PC-9 (cell line): ENCODE measurements at places on chromosomes 3 and 15. TPM values are rescaled to one million over a fixed set of nuclear protein-coding genes. Genes with fewer than 3 reads are reported as not detected.

Gene GHRL
- total RNA-seq = 0.48 TPM in 1 of 2 replicates, not detected in the other

Gene GPR176
- 4.2 and 4.7 TPM in 2 replicates for total RNA-seq

Gene TMEM212
- not detected in 2 replicates for total RNA-seq

Gene CCDC14
- total RNA-seq = 36.5 and 50.6 TPM in 2 replicates

Gene CNTN6
- not detected in 2 replicates for total RNA-seq

Gene DUOX2
- total RNA-seq = 0.10 TPM in 1 of 2 replicates, not detected in the other

Gene CSTA
- 16.8 and 18.0 TPM in 2 replicates for total RNA-seq

Gene GOLGA8J
- total RNA-seq = not detected in 2 replicates

Gene TRAT1
- total RNA-seq = not detected in 2 replicates

DNA sequence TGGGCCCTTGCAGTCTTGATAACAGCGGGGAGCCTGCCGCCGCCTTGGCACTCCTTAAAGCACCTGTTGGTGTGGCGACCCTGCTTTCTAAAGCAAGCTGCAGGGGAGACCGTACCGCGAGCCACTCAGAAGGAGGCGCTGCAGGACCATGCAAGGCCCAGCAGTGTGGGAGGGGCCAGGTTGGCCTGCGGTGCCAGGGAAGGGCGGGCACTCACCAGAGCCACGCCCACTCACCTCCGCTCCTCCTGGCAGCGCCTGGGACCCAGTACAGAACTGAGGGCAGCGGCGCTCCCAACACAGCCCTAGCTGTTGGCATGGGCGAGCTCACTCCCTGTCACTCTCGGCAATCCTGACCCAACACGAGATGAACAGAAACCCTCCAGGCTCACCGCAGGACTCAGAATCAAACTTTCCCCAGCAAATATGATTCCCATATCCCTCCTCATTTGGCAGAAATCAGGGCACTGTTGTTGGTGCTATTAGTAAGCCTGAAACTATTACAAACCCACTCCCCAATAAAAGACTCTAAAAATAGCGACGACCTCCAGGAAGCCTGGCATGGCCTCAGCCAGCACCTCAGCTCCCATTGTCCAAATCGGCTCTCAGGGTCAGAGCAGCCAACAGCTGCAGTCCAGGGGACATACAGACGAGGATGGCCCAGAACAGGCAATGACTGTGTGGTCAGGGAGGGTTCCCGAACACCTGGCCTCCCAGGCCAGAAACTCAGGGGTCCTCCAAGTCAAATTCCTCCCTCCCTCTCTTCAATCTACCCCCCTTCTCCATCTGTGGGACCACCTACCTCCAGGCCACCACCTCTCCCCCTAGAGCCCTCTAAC is 77.2 kb downstream of the TBC1D2B start:
- DNase-seq = peak; percentile 65

DNA sequence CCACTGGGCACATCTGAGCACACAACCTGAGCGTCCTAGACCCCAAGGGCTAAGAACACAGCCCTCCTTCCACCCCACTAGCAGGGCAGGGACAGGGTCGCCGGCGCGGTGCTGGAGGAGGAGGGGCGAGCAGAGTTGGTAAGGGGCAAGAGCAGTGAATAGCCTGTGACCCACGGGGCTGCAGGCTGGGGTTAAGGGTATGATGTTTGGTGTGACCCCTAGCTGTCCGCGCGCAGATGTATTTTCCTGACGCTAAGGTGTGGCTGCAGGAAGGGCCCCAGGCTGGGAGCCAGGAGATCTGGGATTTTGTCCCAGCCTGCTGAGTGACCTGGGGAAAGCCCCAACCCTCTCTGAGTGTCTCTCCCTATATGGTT is 1.3 kb upstream of the C15orf39 start:
- DNase-seq = no peak

DNA sequence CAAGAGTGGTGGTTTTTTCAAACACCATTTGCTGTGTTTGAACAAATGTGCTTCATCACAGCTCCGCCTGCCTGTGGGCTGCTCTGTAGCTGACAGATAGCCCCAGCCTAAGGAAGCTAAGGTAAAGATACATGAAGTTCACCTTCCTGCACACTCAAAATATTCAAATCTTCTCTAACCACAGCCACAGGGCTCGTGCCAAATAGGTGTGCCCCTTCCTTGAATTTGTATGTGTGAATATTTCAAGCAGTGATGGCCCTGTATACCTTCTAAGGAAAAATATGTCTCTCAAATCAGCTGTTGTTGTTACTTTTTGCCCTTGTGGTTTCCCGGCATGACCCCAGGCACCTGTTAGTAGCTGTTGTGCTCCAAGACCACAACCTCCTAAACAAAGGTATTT is 92.8 kb downstream of the CCNL1 start:
- no peak for DNase-seq

DNA sequence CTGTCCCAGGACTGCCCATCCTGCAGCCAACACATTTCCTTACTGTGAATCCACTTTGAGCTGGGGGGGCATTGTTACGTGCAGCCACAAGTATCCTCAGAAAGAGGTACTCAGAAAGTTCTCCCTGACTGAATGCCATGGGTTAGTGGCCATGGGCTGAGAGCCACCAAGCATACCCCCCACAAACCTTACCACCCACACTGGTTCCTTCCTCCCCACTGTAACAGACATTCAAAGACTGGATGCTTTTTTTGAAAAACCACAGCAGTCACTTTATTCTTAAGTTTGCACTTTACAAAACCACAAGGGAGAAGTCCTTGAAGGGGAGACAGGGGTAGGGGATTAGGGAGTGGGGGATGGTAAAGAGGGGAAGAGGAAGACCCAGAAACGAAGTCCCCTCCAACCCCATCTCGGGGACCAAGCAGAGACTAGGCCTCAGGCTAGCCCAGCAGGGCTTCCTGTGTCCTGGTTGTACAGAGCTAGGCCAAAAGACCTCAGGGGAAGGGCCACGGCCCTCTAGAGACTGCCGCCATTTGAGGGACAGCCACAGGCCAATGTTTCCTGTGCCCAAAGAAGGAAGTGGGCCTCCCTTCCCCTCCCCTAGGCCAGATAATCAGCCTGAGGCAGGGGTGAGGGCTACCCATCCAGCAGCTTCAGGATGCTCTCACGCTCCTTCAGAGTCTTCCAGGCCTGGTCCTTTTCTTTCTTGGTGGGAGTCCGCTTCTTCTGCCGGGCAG is 10.1 kb upstream of the CAMK1 start:
- no peak for DNase-seq

DNA sequence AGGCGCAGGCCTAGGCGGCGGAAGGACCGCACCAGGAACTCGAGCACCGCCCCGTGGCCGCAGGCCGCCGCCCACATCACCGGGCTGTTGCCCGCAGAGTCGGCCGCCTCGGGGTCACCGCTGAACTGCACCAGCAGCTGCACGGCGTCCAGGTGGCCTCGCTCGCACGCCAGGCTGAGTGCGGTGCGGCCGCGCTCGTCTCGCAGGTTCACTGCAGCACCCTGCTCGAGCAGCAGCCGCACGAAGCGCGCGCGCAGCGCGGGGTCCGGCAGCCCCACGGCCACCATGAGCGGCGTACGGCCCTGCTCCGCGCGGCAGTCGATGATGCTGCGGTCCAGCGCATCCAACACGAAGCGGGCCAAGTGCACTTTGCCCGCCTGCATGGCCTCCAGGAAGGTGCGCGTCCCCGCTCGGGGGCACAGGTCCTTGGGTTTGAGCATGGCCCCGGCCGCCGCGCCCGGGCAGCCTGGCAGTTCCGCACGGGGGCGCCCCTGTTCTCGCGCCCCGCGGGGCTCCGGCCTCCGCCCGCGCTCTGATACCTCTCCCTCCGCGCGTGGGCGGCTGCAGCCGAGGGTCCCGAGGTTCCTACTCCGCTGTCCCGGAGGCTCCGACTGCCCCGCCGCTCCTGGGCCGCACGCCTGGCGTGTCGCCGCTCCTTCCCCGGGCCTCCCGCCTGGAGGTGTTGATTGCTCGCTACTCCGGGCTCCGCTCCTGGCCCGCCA is 556 bp downstream of the ANKRD63 start:
- peak; percentile 54 for DNase-seq

- DNase-seq = no peak
Observed at GRCh38 chr3:160617636-160618035, 52.3 kb upstream of the KPNA4 start.

GRCh38 chr3:120681506-120682038 is 467 bp downstream of the HGD start:
- no peak for DNase-seq

DNA sequence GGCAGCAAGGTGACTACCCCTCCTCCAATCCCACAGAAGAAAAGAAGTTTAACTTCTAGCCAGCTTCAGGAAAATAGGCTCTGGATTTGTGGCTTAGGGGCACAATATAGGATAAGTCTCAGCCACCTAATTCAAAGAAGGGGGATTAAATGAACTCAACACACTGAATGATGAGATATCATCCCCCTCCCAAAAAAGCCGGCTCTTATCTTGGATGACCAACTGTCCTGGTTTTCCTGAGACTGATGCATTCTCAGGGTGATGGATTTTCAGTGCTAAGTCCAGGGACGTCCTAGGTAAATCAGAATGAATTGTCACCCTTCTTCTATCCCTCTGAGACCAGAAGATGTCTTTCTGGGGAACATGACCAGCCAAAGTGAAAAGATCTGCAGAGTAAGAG is 487.0 kb upstream of the PROK2 start:
- DNase-seq = no peak

DNA sequence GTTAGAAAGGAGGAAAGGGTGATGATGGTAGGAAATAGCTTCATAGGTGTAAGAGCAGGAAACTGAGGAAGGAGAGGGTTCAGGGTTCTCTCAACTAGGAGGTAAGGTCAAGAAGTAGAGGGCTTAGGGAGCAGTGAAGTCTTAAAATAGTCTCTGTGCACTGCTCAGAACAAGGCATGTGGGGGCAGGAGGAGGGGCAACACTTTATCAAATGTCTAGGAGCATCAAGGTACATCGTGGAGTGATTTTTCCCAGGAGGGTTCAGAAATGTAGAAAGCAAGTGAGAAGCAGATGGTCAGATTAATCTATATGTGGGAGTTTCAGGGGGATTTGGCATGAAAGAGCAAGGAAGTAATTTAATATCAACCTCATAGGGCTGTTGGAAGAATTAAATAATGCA is 58.8 kb downstream of the TNIK start:
- DNase-seq = no peak

DNA sequence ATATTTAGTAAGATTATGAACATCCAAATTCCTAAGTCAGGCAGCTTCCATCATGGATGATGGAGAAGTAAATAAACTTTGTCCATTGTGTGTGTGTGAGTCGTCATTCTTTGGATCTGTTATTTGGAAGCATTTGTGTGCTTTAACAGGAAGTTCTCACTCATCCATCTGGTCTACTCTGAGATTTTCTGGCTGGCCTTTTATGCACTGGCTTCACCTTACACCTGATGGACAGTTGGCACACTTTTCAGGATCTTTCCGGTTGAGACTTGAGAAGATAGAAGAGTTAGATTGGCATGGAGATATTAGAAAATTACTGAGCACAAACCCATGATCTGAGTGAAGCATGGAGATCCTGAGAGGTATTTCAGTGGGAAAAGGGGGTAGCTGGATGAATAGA is 12.6 kb downstream of the SYNPR start:
- DNase-seq = no peak

DNA sequence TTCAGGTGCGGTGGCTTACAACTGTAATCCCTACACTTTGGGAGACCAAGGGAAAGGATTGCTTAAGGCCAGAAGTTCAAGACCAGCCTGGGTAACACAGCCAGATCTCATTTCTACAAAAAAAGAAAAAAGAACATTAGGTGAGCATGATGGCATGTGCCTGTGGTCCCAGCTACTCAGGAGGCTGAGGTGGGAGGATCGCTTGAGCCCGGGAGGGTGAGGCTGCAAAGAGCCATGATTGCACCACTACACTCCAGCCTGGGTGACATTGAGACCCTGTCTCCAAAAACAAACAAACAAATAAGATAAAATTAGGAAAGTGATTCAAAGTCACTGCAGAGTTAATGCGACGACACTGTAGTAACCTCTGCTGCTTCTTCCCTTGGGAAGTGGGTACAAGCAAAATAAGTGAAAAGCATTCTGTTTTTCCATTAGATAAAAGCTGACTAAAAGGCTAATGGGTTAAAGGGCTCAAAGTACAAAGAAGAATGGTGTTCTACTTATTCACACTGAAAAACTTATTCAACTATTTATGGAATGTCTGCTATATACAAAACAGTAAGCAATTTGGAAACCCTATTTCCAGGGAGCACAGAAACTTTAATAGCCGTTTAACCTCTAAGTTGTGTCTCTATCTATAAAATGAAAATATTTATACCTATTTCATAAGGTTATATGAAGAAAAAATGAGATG is 8.0 kb upstream of the RPS27L start:
- DNase-seq = no peak

DNA sequence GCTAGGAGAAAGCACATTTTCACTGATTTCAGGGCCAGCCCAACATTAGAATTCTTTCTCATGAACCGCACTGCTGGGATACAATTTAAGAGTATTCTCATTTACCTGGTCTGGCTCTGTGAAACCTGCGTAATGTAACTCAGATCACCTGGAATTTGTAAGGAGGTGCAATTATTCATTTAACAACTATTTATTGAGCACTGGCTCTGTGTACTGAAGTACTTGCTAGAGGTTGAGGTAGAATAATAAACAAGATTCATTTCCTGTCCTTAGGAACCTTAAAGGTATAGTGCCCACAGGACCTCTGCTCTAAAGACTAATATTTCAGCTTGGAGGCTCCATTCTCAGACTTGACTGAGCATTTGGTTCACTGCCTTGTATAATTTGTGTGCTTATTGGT is 242.2 kb upstream of the ZPLD1 start:
- DNase-seq = peak; percentile 53

GRCh38 chr3:44330444-44330843 is 8.1 kb upstream of the TCAIM start:
- no peak for DNase-seq

GRCh38 chr3:182981038-182981380 is 671 bp upstream of the DCUN1D1 start:
- no peak for DNase-seq

- DNase-seq = no peak
Observed at GRCh38 chr3:20878691-20879090, 692.7 kb upstream of the SGO1 start.

DNA sequence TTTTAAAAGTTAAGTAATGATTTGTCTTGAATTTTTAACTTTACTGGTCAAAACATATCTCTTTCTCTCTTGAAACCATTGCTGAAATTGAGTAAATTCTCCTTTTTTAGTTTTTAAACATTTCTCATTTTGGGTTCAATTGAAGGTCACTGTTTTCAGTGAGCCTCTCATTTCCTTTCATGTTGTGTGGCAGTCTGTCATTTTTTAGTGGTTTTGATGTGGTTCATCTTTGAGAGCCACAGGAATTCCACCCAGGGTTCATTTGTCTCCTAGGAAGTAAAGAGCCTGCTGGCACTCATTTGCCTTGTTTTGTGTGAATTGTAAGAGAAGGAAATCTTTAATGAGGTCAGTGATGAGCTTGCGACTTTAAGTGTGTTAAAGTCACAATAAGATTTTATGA is 10.4 kb downstream of the CLDN11 start:
- no peak for DNase-seq
